ENCODE measurements at places on chromosomes 4 and X.

DNA sequence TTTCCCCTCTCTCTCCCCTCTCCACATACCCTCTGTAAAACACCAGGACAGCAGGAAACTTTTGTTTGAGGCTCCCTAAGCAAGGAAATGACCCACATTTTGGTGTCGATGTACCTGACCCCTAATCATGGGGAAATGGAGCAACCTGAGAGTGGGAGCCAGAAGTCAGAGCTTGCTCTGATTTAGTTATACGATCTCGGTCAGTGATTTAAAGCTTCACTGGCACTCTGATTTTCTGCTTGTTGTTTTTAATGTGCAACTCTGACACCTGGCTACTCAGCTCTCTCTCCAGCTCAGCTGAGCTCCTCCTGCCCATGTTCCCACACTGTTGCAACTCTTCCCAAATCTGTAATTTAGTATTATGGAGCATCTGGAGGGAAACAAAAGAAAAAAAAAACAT is 408.6 kb downstream of the ADAM29 start:
- DNase-seq = no peak

- no peak for DNase-seq
Observed at GRCh38 chrX:41095908-41096307, 10.7 kb downstream of the USP9X start.

GRCh38 chrX:133627673-133628072 is 212.4 kb upstream of the GPC4 start:
- no peak for DNase-seq

DNA sequence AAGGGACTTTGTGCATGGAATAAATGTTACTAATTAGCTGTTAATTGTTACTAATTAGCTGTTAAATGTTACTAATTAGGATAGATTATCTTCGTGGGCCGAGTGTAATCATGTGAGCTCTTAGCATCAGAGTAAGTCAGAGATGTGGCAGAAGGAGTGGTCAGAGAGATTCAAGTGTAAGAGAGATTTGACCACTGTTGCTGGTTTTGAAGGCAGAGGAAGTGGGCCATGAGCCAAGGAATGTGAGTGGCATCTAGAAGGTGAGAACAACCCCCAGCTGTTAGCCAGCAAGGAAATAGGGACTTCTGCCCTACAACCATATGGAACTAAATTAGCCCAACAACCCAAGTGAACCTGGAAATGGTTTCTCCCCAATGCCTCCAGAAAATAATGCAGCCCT is 28.2 kb downstream of the ODAPH start:
- no peak for DNase-seq

GRCh38 chr4:160825644-160826338 is 1338.0 kb downstream of the FSTL5 start:
- no peak for DNase-seq

- no peak for DNase-seq
Observed at GRCh38 chr4:56297776-56298175, 89.5 kb downstream of the AASDH start.

DNA sequence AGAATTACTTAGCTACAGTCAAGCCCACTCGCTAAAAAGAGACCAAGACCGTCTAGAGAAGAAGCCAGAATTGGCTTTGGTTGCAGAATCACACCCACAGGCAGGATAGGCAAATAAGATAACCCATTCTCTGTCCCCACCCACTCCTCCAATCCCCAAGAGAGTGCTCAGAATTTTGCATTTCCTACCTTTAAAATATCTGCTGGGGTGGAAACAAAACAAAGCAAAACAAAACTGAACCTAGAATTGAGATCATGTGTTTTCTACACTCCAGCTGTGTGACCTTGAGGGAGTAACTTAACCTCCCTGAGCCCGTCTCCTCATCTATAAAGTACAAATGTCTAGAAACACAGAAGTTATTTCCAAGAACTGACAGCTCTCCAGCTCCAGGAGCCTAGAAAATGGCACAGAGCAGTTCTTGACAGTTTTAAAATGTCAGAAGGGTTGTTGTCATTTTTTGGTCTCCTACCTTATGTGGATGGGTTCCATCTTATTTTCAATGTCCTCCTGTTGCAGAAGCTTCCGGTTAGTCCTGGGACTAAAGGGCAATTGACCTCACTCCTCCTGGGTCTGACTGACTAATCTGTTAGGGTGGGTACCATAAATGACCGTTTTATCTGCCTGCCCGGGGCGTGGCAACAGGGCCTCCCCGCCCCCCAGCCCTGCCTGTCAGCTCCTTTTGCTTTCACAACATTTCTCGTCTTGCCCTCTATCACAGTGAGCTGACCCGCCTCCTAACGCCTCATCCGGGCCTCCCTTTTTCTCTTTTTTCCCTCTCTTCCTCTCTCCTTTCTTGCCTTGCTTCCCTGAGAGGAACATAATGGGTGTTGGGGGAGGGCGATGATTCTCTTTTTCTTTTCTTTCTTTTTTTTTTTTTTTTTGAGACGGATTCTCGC is 114.0 kb downstream of the RBM47 start:
- no peak for DNase-seq

GRCh38 chr4:111761531-111761930 is 383.7 kb upstream of the FAM241A start:
- DNase-seq = no peak

DNA sequence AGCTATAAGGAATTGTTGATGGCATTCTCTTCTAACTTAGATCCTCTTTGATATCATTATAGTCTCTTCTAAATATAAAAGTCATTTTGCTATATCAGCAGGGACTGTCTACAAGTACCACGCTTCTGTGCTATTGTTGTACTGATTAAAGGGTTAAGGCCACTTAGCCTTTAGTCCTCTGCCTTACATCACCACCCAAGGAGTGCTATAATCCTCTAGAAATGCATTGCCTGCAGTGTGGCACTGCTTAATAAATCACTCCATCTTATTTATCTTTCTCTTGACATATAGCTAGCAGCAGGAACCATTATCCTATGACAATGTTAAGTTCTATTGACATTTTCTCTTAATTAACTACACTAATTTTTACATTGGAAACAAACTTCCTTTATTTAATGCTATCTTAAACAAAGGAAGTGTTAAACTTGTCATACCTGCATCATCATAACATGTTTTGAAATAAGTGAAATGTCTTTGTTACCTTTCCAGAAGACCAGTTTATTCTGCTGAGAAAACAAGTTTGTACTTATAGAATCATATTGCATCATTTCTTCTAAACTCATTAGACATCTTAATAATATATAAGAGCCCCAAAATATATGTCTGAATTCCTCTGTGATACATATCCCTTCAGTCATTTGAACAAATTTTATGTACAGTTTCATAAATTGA is 360.9 kb upstream of the ATOH1 start:
- DNase-seq = no peak

- no peak for DNase-seq
Observed at GRCh38 chrX:66920296-66920695, 281.4 kb upstream of the EDA2R start.

DNA sequence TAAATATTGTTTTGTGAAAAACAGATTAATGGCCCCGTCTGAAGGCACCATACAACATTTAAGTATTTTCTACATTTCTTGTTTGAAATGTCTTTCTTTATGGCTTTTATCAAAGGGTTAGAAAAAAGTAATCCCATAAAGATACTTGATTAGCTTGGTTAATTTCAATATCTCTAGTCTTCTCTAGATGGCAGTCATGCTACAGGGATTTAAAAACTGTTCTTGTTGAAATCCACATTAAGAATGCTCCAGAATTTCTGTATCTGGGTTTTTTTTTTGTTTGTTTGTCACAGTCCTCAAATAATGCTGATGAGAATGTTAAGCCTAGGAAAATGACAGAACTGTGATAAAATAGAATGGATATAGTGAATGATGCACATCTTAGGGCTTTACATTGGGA is 109.0 kb upstream of the AADAT start:
- no peak for DNase-seq

GRCh38 chr4:39046249-39046648 is 14.0 kb upstream of the TMEM156 start:
- peak; percentile 33 for DNase-seq

- no peak for DNase-seq
Observed at GRCh38 chr4:77201343-77201742, 44.3 kb downstream of the CCNG2 start.

GRCh38 chr4:144599621-144600020 is 46.3 kb upstream of the HHIP start:
- no peak for DNase-seq

GRCh38 chr4:127518046-127518445 is 114.7 kb upstream of the INTU start:
- DNase-seq = no peak

- DNase-seq = no peak
Observed at GRCh38 chrX:7146703-7147412, 654 bp upstream of the STS start.

DNA sequence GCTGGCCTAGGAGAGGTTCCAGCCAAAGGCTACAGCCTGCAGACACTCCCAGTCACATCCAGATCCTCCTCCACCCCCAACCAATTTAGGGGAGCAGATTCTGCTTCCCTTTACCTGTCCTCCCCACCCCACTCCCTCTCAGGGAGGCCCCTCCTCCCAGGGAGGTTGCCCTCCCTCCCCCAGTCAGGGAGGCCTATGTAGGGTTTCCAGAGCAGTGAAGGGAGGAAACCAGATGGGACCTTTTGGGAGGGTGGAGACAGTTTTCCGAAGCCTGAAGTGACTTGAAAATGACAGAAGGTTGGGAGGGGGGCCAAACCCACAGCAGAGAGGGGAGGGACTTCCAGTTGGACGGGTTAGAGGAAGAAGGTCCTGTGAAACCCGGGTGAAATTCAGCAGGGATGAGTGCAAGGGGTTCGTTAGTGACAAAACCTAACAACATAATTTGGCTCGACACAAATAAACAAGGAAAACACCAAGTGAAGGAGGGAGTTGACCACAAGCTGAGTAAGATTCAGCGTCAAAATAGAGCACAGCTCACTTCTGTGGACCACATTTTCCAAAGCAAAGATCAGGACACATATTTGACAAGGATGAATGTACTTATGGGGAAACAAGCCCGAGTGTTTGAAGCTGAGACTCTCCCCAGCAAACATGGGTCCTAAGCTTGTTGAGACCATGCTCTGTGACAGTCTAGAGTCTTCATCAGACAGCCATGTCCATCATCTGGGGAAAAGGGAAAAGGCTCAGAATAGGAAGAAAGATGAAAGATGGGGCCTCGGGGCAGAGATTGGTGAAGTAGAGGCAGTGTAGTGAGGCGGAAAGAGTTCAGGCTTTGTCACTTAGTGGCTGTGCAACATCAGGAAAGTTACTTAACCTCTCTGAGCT is 46.4 kb downstream of the PRPS1 start:
- DNase-seq = peak; percentile 46

- DNase-seq = no peak
Observed at GRCh38 chr4:162871990-162872389, 294.7 kb downstream of the NAF1 start.

DNA sequence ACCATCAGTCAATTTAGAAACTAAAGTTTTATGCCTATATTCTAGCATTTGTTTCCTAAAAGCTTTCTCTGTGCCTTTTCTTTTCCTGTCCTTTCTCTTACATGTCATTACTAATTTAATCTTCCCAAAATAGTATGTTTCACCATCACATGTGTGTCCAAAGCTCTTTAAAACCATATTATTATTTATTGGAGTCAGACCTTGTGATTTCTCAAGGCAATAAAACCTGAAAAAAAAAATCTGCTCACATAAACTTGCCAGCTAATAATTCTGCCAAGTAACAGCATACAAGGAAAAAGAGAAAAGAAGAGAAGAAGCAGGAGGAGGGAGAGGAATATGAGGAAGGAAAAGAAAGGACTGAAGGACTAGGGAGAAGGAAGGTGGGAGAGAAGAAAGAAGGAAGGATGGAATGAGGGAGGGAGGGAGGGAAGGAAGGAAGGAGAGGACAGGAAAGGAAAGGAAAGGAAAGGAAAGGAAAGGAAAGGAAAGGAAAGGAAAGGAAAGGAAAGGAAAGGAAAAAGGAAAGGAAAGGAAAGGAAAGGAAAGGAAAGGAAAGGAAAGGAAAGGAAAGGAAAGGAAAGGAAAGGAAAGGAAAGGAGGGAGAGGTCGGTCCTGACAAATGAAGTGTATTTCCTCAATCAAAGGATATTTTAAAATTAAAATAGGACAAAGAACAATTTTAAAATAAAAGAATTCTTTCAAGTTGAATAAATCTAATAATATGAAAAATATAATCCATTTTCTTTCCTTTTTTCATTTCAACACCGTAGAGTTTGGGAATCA is 57.4 kb downstream of the ANTXR2 start:
- DNase-seq = no peak

DNA sequence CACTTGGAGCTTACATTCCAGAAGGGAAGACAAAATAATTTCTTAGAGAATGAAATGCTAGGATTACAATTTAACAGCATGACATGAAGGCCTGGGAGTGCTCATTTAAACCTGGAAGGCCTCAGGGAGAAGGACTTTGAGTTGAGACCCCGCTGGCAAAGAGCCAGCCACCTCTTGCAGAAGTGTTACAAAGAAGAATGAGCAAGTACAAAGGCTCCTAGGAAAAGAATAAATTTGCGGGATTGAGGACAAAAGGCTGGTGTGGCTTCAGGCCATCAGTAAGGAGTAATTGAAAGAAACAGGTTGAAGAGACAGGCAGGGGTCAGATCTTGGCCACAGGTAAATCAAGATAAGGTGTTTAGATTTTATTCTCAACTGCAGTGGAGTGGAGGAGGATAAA is 3.1 kb upstream of the ELOVL6 start:
- no peak for DNase-seq

DNA sequence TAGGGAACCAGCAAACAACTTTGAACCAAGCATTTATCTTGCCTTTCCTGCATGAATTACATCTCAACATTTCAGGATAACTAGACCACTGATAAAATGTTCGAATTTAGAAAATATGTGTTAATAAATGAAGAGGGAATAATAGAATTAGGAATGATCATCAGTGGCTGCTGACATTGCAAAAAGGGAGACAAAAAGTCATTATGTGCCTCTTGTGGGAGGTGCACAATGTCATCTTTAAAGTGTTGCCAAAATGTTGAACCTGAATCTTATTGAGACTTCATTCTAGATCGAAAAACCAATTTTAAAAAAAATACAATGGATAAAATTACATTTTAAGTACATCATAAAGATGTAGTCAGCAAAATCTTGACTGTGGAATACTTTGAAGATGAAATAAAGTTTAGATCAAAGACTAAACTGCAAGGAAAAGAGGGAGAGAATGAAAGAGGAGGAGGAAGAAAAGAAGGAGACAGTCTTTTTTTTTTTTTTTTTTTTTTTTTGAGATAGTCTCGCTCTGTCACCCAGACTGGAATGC is 299.3 kb downstream of the FBXW7 start:
- DNase-seq = no peak

Data from SIG-M5 (cell line).